ENCODE measurements at places on chromosomes 11 and 22.

DNA sequence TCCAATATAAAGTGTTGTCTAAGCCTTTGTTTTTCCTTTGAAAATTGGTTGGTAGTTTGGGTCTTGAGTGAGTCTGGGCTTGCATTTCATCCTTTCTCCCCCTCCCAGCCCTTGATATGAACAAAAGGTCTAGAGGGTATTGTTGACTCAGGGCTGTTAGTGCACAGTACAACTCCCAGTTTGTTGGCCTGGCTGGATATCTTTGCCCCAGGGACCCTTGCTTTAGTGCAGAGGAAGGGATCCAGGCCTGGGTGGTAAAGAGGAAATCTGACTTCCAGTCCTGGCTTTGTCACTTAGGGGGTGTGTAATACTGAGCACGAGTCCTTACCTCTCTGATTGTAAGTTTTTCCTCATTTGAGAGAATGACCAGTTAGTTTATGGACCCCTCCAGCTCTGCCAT, 330.4 kb downstream of the TMEM135 start:
- no peak for DNase-seq

- DNase-seq, result no peak
Measured at GRCh38 chr11:67271541-67272284, 5.4 kb downstream of the GRK2 start.

- DNase-seq, result no peak
Measured at GRCh38 chr11:873706-874105, 31.1 kb downstream of the TSPAN4 start.

DNA sequence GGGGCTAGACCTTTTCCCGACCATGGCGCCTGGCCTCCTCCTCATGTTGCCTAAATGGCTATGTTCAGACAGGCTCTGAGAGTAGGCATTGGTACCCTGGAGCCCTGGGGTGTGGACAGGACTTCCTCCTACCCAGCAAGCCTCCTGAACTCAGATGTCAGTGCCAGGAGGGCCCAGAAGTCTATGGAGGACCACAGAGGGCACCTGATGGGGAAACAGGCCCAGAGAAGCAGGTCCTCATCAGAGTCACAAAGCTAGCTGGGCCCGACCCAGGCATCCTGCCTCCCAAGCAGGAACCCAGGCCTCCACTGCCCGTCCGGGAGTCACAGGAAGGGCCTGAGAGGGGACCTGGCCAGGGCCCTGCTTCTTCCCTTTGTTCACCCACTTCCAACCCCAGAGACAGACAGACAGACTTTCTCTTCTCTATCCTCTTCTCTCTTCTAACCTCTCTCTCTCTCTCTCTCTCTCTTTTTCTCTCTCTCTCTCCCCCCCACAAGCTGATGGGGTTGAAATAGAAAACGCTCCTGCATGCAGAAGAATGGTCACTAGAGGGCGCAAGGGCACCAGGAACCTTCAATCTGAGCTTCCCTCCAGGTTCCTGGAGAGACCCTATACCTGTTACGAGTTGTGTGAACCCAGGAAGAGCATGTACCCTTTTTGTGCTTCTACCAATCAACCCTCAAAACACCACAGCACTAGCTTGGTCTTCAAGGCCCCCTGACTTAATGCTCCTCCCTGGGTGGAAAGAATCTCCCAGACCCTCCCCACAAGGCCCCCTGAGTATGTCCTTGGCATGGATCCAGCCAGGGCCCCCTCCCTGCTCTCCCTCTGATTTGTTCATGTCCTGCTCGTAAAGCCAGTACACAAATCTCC, 27.1 kb downstream of the ARAP1 start:
- peak; percentile 65 for DNase-seq

DNA sequence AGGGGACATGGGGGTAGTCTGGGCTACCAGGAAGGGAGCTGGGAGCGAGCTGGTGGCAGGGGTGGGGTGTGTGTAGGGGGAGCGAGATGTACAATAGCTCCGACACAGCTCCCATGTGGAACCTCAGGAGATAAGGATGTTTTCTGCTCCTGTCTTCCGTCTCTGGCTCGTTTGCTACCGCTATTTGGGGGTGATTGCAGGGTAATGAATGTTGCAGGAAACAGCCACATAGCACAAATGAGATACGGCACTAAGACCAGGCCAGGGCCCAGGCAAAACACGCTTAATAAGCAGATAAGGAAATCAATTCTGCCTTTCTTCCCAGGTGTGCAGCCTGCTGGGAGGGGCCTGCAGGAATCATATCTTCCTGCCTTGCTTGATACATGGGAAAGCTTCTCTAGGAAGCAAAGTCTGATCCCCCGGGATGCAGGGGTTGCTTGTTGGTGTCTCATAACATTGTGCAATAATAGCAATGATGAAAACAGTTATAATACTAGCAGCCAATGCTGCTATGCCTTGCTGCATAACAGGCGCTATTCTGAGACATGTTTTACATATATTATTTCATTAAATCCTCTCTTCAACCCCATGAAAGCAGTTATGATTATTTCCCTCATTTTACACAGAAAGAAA, 158.7 kb downstream of the ST3GAL4 start:
- DNase-seq, result no peak

GRCh38 chr11:73590991-73591390, 6.9 kb downstream of the FAM168A start:
- DNase-seq, result no peak

GRCh38 chr22:35997438-35997837, 31.2 kb downstream of the RBFOX2 start:
- no peak for DNase-seq

DNA sequence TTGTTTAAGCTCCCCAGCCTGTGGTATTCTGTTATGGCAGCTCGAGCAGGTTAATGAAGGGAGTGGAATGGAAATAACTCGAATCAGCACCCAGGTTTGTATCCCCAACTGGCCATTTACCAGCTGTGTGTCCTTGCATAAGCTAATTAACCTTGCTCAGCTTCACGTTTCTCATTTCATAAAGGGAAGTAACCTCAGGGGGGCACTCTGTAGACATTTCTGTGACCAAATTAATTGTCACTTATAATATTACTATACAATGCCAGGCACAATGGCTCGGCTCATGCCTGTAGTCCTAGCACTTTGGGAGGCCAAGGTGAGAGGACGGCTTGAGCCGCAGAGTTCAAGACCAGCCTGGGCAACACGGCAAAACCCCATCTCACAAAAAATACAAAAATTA, 13.8 kb downstream of the ADA2 start:
- no peak for DNase-seq

DNA sequence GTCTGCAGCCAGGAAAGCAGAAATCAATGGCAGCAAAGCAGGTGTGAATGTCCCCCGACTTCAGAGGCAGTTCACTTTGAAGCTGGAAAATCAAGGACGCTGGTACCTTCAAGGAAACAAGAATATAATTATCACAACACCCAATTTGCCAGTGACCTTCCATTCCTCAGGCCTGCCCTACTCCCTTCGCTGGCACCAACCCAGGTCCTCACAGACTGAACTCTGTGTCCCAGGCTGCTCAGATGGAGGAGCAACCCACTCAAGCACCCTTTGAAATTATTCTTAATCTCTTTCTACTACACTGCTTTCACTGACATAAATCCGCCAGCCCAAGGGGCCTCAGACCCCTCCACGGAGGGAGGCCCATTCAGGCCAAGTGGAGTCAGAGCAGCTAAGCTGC, 64.7 kb upstream of the WT1 start:
- no peak for DNase-seq

GRCh38 chr22:35649636-35650250, 1.5 kb downstream of the APOL6 start:
- DNase-seq, result no peak

- no peak for DNase-seq
Measured at GRCh38 chr11:111409915-111410314, 30.8 kb upstream of the POU2AF1 start.

- DNase-seq, result no peak
Measured at GRCh38 chr11:76205252-76206076, 838 bp downstream of the WNT11 start.

GRCh38 chr22:45330548-45330947, 20.8 kb downstream of the FAM118A start:
- DNase-seq, result no peak

GRCh38 chr11:38791346-38791961, 2193.4 kb upstream of the RAG2 start:
- peak; percentile 36 for DNase-seq

- DNase-seq, result no peak
Measured at GRCh38 chr11:19817870-19818269, 105.2 kb downstream of the NAV2 start.

DNA sequence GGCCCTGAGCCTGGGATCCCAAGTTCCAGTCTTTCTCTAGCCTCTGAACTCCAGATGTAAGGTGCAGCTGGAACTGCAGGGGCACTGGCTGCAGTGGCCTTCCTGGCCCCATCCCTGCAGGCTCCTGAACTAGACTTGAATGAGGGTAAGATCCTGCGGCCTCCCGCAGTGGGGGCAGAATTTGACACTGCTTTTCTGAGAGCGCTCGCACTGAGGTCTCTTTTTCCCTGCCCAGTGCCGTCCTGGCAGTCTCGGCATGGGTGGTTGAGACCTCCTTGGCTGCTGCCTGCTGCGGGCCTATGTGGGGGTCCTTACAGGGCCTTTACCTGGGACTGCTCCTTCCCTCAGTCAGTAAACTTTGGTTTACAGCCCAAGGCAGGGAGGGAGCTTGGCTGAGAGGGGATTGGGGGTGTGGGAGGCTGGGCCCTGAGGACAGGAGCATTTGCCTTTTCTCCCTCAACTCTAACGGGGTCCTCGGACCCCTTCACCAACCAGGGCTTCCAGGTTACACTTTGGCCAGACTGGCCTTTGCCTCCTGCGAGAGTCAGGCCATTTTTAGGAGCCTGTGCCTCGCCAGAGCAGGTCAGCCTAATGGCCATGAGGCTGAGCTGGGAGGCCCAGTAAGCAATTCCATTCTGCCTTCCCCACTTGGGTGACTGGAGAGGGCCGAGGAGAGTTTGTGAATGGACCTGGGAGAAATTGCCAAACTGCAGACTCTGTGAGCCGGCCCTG, 35.4 kb downstream of the FAM83F start:
- DNase-seq, result no peak

GRCh38 chr11:44853666-44854065, 97.0 kb downstream of the TP53I11 start:
- DNase-seq, result no peak
